Astrocyte of the spinal cord (primary cell): ENCODE measurements at places on chromosomes 6 and 20.

- no peak for DNase-seq
Observed at GRCh38 chr6:142008016-142008735, 124.5 kb upstream of the GJE1 start.

DNA sequence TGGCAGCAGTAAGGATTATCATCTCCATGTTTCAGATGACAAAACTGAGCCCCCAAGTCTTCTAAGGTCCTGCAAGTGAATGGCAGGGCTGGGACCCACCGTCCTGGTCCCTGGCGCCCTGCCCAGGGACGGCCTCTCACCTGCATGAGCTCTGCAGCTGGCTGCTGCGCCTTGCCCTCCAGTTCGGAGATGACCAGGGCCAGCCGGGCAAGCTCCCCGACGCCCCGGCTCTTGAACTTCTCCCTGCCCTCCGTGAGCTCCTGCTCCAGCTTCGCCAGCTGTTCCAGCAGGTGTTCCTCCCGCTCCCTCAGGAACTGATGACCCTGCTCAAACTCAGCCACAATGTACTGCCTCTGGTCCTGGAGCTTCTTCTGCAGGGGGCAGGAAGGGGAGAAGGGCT is 16.8 kb downstream of the TRIM26 start:
- DNase-seq, result no peak

DNA sequence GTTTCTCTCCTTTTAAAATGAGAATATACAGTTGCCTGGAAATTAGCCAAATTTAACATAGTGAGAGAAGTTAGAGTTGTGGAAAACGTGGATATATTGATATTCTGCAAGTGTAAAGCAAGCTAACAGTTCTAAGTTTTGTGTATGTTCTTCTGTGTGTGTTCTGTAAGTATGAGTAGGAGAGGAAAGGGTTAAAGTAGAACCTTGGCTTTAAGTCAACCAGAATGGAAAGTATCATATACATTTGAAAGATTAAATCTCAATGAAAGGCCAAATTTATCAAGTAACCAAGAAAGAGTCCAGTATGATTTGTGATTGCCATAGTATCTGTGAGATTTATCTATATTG is 30.0 kb upstream of the BAG2 start:
- no peak for DNase-seq

DNA sequence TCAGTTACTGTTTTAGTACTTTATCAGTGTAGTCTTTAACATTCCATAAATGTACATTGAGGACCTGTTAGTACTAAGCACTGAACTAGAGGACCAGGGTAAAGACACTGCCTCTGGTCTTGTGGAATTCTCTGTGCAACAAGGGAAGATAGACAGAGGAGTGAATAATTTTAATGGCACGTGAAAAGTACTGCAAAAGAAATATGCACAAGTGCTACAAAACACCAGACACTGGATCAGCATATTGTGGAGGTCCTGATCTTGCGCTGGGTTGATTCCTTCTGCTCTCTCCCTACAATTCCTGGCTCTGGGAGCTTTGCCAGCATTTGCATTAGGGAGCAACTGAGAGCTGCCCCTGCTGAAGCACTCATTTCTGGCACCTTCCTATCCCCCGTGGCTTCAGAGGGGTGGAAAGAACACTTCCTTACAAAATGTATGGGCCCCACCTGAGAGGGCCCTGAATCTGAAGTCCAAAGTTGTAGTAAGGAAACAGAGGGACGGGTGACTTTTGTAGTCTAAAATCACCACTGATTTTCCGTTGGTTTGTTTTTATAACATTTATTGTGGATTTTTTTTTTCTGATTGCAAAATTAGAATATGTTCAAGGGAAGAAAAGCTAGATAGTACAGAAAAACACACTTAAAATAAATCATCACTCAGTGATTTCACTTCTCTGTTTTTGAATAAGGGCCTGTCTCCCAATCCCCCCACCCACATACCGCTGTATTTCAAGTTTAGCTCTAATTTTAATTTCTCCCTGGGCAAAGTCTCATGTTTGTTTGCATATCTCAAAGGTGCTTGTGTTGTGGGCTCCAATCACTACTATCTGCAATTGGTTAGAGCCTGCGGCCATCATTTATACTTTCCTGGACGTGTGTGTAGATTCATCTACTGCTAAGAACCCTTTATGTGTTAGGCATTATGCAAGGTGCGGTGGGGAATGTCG is 4.9 kb downstream of the PKIG start:
- no peak for DNase-seq

- no peak for DNase-seq
Observed at GRCh38 chr6:1617466-1618310, 8.0 kb downstream of the FOXC1 start.

DNA sequence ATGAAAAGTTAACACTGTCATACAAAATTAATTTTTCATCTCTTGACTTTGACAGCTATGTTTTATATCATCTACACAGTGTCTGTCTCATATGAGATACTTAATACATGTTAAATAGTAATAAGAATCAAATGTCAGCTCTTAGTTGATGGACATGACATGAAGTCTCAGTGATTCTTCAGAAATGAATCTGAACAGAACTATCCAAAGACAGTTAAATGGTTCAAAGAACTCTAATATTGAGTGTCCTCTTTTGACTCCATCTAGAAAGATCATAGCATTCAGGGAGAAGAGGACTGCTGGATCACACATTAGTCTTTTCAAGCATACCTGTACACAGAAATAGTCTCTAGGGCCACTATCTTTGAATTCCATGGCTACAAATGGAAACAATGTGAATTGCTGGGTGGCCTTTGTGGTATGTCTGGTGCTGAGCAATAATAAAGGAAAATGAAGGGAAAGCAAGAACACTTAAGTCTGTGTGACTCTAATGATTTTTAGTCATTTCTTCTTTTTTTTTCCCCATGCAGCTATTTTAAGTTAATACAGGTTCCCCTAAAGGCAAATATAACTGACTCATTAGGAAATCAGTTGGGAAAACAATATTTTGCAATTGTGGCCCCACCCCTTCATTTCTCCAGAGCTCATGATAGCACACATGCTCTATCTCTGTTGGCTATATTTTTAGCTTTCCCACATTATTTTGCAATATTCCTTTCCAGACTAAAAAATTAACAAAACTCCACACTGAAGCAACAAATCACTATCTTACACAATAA is 367.5 kb downstream of the GRIK2 start:
- no peak for DNase-seq

DNA sequence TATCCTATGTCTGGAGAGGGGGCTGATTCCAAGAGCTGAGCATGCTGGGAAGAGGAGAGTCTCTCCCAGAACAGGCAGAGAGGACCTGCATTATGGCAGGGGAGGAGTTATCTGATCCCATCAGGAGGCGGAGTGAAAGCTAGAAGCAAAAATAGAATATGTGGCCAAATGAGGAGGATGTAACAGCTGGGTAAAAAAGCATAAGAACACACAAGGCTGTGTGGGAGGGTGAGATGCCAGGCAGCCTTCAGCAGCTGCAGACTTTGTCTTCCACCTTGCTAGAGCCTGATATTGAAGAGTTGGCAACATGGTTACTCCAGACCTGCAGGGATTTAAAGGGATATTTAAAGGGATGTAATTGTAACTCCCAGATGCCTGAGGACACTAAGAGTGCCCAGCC is 167.1 kb downstream of the PTPRT start:
- DNase-seq, result no peak

- no peak for DNase-seq
Observed at GRCh38 chr6:56486681-56487080, 156.0 kb downstream of the DST start.

DNA sequence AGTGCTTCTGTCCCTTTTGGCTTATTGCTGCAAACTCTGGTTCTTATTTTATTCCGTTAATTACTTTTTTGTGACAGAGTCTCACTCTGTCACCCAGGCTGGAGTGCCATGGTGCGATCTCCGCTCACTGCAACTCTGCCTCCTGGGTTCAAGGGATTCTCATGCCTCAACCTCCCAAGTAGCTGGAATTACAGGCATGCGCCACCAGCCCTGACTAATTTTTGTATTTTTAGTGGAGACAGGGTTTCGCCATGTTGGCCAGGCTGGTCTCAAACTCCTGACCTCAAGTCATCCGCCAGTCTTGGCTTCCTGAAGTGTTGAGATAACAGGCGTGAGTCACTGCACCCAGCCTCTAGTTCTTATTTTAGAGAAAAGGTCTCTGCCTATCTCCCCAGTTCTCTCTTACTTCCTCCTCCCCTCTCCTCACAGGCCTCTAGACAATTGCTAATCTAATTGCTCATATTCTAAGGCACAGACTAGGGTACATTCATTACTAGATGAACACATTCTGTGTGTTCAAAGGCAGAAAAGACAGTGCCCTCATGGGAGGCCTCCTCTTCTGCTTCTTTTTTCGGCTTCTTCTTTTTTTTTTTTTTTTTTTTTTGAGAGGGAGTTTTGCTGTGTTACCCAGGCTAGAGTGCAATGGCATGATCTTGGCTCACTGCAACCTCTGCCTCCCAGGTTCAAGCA is 27.0 kb downstream of the EDEM2 start:
- DNase-seq, result peak; percentile 57

DNA sequence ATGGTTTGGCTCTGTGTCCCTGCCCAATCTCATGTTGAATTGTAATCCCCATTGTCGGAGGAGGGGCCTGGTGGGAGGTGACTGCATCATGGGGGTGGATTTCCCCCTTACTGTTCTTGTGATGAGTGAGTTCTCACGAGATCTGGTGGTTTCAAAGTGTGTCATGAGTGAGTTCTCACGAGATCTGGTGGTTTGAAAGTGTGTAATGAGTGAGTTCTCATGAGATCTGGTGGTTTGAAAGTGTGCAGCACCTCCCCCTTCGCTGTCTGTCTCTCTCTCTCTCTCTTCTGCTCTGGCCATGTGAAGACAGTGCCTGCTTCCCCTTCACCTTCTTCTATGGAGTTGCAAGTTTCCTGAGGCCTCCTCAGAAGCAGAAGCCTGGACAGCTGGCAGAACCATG is 87.6 kb downstream of the MYLK4 start:
- no peak for DNase-seq

GRCh38 chr20:24277196-24277595 is 192.2 kb upstream of the SYNDIG1 start:
- DNase-seq, result no peak

GRCh38 chr6:48764286-48765044 is 653.5 kb upstream of the PTCHD4 start:
- DNase-seq, result no peak

- DNase-seq, result no peak
Observed at GRCh38 chr6:158292016-158292415, 20.2 kb upstream of the TULP4 start.

DNA sequence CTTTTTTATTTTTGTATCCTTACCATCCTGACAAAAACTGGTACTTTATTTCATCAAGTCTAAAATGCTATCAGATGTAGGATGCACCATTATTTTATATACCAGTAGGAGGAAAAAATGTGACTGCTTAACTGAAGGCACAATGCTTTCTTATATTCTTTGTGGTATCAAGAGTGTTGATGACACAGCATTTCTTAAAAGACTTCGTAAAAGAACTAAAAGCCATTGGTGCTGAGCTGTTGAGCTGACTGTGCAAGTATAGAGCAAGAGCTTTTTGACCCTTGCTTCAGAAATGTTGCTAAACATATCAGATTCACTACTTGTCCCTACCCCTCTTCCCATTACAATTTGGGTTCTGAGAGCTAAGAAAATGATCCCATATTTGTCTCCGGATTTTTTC is 17.5 kb downstream of the SF3B5 start:
- no peak for DNase-seq

DNA sequence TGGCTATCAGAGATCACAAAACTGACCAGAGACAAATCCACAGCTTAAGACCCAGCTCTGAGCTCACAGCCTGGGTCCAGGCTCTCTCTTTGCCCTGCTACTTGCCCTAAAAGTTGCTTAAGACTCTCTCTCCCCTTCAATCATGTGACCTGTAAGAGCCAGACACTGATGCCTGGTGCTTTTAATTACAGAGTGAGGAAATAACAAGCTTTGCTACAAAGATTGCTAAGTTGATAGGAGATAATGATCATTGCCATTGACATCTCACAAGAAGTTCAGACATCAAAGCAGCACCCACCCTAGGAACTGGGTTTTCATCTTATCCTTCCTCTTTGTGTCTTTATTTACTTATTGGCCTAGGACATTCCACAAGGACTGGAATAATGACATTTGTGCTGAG is 125.9 kb upstream of the CD93 start:
- no peak for DNase-seq
